ENCODE measurements at places on chromosomes 2 and 18.

GRCh38 chr2:223494942-223495341 is 107.2 kb downstream of the SCG2 start:
- DNase-seq, result no peak

DNA sequence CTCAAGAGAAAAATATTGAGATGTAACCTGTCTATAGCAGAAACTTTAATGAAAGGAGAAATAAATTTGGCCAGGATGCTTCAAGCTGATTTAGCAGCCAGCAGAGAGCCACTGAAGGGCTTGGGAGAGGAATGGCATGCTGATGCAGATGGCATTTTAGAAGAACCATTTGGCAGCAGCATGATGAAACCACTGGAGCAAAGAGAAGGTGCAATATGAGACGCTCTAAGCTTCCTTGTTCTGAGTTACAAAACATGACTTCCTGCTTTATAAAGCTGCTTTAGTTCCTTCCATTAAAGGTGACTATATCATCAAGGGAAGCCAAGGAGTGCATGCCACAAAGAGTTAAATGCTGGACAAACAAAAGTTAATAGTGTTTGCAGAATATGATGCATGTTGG is 189.7 kb downstream of the PID1 start:
- peak; percentile 8 for DNase-seq

GRCh38 chr2:238090887-238091286 is 9.3 kb upstream of the ESPNL start:
- no peak for DNase-seq

DNA sequence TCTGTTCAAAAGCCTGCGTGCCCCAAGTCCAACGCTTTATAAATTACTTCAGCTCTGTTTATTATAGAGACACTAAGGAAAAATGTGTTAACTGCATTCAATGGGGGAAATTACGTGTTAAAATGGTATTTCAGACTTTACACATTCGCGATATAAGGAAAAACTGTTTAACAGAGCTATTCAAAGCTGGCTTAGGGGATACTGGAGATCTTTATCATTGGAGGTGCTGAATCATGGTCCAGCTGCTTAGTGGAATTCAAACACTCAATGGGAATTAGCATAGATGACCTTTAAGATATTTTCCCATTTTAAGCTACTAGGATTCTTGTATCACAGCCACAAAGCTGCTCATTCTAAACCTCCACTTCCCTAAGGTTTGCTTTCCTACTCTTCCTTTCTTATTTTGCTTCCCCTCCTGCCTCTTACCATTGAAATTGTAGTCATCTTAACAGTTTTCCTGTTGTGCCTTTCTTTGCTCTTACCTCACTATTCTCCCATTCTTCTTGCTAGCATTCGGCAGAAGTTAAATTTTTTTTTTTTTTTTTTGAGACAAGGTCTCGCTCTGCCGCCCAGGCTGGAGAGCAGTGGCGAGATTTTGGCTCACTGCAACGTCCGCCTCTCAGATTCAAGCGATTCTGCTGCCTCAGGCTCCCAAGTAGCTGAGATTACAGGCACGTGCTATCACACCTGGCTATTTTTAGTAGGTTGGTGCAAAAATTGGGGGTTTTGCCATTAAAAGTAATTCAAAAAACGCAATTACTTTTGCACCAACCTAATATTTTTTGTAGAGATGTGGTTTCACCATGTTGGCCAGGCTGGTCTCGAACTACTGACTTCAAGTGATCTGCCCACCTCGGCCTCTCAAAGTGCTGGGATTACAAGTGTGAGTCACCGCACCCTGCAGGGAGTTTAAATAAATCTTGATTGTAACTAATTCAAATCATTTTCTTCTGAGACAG is 6.5 kb downstream of the SULT6B1 start:
- no peak for DNase-seq

DNA sequence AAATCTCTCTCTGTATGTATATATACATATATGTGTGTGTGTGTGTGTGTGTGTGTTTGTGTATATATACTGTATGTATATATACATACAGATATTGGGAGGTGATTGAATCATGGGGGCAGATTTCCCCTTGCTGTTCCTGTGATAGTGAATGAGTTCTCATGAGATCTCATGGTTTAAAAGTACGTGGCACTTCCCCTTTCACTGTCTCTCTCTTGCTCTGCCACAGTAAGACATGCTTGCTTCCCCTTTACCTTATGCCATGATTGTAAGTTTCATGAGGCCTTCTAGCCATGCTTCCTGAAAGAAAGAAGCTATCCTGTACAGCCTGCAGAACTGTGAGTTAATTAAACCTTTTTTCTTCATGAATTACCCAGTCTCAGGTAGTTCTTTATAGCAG is 18.8 kb upstream of the CCDC195 start:
- DNase-seq, result no peak

- no peak for DNase-seq
Observed at GRCh38 chr2:169743549-169743948, 9.9 kb downstream of the KLHL23 start.

- DNase-seq, result no peak
Observed at GRCh38 chr2:12718711-12719399, 2.1 kb downstream of the TRIB2 start.

- DNase-seq, result peak; percentile 86
Observed at GRCh38 chr2:9753276-9753600, 90.0 kb upstream of the TAF1B start.

GRCh38 chr2:120710256-120710655 is 25.4 kb upstream of the GLI2 start:
- DNase-seq, result no peak

- no peak for DNase-seq
Observed at GRCh38 chr2:223669453-223670225, 67.5 kb upstream of the SCG2 start.

GRCh38 chr2:80080957-80081356 is 223.6 kb downstream of the LRRTM1 start:
- no peak for DNase-seq

DNA sequence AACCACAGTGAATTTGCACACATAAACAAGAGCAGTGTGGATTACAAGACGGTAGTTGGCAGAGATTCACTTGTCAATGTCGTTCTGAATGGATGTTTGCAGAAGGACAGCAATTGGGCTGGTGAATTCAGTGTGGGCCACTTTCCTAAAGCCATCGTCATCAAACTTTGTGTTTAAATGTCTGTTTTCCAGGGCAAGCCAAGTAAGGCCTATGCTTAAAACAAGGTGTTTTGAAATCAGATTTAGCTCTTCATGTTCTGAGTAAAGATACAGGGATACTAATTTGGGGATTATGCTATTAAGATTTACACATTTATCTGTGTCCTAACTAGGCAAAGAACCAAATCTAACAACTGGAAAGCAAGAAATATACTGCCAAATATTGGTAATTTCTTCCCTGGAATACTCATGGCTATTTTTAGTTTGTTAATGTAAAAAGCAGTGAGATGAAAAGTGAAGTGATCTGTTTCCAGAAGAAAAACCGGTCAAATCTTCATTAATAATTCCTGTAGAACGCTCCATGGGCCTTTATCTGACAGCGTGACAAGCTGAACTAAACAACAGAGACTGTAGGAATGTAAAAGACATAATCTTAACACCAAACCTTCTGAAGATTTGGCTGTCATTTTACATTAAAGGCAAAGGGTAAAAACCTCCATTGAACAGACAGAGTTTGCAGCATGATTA is 175.7 kb downstream of the ICOS start:
- DNase-seq, result no peak

- no peak for DNase-seq
Observed at GRCh38 chr2:173151671-173152401, 76.2 kb downstream of the MAP3K20 start.

DNA sequence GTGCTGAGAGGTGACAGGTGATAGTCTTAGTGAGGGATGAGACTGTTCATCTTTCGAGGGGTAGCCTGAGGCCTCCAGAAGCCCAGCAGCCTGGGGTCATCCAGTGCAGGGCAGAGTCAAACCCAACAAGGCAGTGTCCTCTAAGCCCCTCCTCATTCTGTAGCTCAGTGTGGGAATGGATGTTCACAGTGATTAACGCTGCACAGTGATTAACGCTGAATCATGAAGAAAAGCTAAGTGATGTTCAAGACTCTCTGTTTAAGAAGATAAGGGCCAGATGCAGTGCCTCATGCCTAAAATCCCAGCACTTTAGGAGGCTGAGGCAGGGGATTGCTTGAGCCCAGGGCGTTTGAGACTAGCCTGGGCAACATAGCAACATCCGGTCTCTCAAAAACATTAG is 56.3 kb upstream of the LAPTM4A start:
- no peak for DNase-seq

DNA sequence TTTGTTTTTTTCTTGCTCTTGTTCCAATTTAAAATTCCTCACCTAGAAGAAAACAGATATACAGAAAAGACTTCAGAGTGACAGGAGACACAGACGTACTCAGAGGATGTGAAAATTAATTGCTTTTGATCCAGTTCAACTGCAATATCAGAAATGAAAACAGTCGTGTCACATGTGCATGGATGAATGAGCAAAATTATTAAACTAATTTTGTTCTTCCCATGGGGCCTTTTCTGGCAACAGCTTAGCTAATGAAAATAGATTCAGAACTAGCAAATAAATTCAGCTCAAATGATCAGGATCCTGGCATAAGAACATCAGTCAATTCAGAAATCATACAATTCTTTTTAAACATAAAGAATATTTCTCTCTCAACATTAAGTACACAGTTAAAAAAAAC is 100.5 kb downstream of the CABYR start:
- DNase-seq, result no peak

DNA sequence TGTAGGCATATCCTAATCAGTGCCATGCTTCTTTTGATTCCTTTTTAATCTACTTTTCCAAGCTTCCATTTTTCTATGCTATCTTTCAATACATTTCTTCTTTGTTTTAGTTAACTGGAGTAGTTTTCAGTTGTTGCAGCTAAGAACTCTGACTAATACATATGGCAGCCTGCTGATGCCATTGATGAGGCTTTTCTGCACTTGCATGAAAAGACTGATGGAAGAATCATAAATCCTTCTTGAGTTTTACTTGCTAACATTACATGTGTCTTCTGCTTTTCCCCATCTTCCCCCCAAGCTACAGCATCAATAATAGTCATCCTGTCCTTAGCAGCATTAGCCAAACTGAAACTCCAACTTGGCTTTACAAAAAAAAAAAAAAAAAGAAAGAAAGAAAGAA is 203.3 kb downstream of the LRP1B start:
- no peak for DNase-seq

DNA sequence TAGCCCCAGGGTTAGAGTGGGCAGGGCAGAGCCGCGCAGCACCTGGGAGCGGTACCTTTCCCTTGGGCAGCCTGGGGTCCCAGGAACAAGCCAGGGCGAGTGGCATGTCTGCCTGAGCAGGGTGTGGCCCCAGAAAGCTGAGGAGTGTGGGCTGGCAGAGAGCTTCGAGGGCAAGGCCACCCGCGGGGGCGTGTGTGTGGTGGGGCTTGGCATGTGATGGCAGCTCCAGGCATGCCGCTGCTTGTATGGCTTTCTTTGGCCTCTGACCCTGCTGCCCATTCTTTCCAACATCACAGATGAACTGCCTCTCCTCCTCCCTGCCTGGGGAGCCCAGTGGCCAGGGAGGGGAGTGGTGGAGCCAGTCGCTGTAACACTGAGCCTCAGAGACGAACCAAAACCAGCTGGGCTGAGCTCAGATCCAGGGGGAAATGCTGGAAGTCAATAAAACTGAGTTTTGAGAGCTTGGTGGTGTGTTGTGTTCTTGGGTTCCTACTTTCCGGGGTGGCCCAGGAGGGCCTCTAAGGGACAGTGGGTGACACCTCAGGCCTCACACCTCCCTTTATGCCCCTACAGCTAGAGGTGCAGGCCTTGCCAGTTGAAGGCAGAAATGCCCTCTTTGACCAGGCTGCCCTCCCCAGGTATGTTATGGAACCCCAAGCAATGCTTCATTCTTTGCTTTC is 7.4 kb downstream of the DNAJB2 start:
- DNase-seq, result no peak

DNA sequence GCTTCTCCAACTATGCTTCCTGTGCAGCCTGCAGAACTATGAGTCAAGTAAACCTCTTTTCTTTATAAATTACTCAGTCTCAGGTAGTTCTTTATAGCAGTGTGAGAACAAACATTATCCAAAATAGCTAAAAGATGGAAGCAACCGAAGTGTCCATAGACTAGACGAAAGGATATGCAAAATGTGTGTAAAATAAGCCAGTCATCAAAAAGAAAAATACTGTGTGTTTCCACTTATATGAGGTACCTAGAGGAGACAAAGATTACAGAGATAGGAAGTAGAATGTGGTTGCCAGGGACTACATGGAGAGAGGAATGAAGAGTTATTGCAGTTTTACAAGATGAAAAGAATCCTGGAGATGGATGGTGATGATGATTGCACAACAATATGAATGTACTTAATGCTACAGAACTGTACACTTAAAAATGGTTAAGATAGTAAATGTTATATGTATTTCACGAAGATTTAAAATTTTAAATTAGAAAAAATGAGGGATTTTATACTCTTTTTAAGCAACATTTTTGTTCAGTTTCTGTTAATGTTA is 99.3 kb upstream of the FN1 start:
- no peak for DNase-seq

Measured in AG08396 (cell line).